RWPE1 (cell line): ENCODE measurements at places on chromosomes 3 and 15.

DNA sequence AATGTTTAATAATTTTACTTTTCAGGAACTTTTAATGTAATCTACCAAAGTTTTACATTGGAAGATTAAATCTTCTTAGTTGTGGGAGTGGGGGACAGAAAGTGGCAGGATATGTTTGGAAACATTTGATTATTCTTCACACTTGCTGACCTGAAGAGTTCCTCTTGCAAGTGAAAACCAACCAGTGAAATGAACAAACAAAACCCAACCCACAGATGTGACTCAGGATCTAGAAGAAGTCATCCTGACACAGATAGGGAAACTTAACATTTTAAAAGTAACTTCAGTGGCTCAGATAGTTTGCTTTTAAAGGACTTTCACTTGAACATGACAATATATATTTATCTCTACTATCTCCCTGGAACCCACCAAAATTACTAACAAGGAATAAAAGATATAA, 55.4 kb downstream of the ASTE1 start:
- DNase-seq = no peak

- no peak for DNase-seq
Observed at GRCh38 chr3:114660808-114661207, 367.0 kb downstream of the TIGIT start.

DNA sequence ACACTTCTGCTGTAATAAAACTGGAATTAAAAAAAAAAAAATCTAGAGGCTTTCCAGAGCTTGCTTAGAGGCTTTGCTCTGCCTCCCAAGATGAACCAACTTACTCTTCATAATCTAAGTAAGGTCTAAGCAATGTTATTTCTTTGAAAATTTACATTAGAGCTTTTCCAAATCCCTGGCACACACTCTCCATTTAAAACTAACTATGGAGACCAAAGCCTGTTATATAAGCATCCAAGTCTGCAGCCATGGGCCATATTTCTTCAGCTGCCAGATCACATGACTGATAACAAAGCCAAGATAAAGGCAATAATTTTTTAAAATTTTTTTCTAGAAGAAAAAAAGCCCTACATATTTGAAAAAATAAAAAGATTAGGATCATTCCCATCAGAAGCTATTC, 55.0 kb upstream of the ARHGEF3 start:
- no peak for DNase-seq

DNA sequence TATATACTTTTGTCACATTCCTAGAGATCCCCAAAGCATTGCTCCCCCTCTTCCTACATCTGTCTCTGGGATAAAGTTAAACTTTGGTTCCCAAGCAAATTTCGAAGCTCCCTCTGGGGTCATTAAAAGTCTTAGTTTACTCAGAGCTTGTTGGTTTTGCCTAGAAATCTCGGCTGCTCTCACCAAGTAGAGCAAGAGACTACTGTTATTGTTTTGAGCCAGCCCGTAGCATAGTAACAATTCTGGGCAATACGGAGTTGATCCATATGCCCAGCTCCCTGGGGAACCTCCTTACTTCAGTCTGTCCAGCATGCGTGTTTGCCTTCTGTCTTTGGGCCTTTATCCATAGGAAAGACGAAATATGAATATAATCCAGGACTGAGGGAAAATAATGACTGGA, 10.0 kb upstream of the P3H2 start:
- DNase-seq = no peak

DNA sequence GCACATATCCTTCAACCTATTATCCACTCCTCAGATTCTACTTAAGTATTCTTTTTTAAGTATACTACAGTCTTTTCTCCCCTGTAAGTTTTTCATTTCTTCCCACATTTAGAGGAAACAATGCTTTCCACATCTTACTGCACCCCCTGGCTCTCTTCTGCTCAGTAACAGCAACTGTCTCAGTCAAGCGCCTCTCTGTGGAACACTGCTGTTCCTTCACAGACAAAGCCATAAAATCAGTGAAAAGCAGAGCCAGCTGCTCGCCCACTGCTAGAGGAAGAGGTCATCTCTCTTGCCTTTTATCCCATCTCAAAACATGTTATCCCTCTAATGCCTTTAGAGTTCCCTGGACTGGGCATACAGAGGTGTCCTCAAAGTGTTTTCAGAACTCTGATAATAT, 24.8 kb downstream of the SERP1 start:
- DNase-seq = no peak

GRCh38 chr15:63601704-63602185, 4.6 kb downstream of the FBXL22 start:
- DNase-seq = no peak

- no peak for DNase-seq
Observed at GRCh38 chr3:10561946-10562560, 56.7 kb upstream of the ATP2B2 start.

- DNase-seq = peak; percentile 85
Observed at GRCh38 chr3:134201201-134202130, 49.2 kb downstream of the RYK start.

DNA sequence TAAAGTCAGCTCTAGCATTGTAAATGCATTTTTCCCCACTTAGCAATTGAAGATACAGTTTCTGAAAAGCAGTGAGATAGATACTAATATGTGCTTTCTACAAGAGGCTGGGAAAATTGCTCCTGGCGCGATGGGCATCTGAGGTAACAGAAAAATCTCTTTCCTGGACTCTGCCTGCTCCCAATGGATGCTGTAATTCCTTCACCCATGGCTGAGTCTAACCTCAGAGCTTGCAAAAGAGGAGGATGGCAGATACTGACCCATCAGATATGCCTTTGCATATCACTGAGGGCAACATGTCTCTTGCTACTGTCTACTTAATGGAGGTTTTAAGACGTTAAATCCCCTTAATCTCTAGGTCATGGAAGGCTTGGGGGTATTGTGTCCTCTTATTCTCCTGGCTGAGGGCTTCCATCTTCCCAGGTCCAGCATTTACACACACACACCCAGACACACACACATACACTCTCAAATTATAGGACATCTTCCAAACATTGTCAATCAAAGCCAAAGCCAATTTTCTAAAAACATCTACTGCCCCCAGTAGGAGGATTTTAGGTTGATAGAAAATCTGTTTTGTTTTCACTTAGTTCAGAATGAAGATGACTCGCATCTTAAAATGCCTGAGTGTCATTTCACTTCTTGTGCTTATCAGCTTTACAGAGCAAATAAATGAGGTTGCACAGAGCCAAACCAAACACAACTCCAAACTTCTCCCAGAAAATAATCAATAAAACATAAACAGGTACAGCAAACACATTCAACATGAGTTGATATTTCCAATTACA, 2.4 kb downstream of the TRPM1 start:
- no peak for DNase-seq

- DNase-seq = no peak
Observed at GRCh38 chr3:98893740-98894139, 7.8 kb downstream of the DCBLD2 start.

DNA sequence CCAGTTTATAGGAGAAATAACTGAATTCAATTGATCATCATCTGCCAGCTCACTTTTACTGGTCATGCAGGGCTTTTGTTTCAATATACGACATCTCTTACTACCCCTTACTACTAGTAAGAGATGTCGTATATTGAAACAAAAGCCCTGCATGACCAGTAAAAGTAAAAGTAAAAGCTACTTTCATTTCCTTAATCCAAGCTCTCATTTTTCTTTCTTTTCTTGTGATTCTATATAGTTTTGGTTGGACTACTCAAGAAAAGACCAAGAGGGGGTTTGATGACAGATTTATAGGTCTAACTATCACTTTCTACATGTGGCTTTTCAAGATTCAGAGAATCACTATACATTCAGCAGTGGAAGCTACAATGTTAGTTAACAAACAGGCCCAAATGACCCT, 1237.3 kb downstream of the ROBO2 start:
- DNase-seq = no peak

GRCh38 chr15:49900006-49900902, 218.8 kb downstream of the ATP8B4 start:
- DNase-seq = no peak

DNA sequence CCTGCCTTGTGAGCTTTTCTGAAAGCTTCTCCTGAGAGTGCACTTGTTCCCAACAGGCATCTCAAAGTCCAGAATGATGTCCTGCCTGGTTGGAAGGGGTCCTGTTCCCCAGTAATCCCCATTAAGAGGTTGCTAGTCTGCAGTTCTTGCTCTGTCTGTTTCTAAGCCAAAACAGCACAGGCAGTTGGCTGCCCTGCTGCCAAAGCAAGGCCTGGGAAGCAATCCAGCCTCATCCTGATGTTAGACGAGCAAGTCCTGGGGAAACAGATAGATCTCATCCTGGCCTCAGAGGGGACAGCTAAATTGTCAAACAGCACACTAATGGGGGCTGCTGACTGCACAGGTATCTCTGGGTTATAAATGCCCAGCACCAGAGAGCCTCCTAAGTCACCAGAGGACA, 198.0 kb downstream of the EPHB1 start:
- no peak for DNase-seq

DNA sequence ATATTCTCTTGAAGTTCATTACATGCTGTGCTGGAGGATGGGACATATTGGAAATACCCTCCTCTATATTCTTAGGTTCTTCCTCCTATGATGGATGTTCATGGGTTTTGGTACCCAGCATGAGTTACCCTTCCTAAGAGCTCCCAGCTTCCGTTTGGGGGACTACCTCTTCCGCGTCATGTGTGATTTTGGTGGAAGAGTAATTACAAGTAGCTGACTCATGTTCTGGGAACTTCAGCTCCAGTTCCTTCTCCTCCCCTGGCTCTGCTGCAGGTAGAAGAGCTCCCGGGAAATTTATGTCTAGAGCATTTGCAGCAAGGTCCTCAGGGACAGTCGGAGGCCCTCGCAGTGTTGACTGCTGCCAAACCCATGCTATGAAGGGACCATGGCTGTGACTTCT, 208.8 kb upstream of the IL12A start:
- DNase-seq = no peak

GRCh38 chr3:180860180-180860858, 52.2 kb upstream of the FXR1 start:
- no peak for DNase-seq

DNA sequence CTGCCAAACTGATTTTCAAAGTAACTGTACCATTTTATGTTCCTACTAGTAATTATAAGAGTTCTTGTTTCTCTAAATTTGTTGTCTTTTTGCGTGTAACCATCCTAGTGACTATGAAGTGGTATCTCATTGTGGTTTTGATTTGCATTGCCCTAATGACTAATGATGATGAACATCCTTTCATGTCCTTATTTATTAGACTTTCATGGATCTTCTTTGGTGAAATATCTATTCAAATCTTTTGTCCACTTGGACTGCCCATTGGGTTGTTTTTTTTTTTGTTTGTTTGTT, 3.6 kb downstream of the OXSR1 start:
- DNase-seq = no peak
